ENCODE measurements at places on chromosomes 11 and 22.
A peak's percentile ranks its signal among the peaks of the same experiment; 100 is the strongest.

- no peak for DNase-seq
Observed at GRCh38 chr11:93526346-93526633, 16.9 kb downstream of the SMCO4 start.

DNA sequence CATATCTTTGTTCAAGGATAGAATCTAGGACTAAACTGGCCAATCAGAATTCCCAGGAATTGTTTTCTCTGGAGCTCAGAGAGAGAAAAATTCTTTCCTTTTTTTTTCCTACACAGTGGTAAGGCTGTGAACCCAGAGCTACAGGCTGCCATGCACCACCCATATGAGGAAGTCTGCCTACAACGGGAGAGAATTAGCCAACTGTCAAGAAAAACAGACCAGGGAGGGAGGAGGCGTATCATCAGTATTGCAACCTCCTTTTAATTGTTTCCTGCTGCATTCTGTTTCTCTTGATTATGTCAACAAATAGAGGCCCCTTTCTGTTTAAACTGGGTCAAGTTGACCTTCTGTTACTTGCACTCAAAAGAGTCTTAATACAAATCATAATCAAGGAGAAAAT, 176.5 kb upstream of the UBASH3B start:
- no peak for DNase-seq

DNA sequence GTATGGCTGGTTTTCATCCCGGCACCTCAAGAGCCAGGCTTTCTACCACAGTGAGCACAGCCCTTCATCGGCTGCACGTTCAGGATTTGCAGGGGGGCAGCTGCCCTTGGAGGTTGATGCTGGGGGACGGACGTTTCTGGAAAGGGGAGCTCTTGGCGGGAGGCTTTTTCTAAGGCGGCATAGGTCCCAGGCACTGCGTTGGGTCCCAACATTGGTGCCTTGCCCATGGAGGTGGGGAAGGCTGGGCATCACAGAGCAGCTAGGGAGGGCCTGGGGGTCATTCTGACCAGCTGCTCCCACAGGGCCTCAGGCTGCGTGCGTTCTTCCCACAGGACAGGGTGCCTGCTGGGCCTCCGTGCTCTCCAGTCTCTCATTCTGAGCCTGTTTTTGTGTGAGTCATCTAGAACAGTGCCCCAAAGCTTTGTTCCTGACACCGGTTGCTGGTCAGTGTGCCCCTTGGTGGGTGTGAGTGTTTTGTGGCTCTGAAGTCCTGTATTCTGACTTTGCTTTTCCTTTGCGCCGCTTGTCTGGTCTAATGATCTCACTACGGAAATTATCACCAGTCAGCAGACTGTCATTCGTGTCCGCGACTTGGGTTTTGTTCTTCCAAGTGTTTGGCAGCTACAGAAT, 275.9 kb downstream of the TBC1D22A start:
- DNase-seq: no peak

- no peak for DNase-seq
Observed at GRCh38 chr11:90134478-90135003, at the start of gene NAALAD2. Gene NAALAD2, plus strand, starts transcription at chr11:90134663. Its CDS starts 96 bp downstream, at chr11:90134759.

DNA sequence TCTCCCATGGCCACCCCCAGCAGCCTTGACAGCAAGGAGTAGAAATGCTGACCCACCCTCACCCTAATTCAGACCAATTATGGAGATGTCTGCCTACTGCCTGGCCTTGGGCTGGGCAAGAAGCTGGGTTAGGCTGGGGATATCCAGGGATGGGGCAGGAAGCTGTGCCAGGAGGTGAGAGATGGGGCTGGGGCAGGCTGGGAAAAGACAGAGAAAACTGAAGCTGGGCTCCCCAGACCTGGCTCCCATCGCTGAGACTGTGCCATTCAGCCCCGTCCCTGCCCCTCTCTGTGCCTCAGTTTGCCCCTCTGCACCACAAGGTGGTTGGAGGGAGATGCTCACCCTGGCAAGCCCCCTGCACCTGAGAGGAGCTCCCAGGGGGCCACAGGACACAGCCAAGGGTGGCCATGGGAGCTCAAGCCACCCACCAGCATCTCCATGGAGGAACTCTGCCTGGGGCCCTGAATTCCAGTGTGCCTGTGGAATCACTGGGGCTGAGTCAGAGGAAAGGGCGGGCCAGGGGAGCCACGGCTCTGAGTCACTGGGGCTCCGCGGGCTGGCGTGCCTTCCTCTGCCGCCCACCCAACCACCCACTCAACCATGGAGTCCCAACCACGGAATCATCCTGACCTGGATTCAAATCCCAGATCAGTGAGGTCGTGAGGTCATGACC, 6.0 kb upstream of the CARD10 start:
- DNase-seq: no peak

- DNase-seq: no peak
Observed at GRCh38 chr11:18091731-18092130, 14.2 kb downstream of the SAAL1 start.

GRCh38 chr22:20569059-20570058, 61.9 kb downstream of the MED15 start:
- DNase-seq: peak; percentile 94

GRCh38 chr11:20536365-20536764, 63.0 kb upstream of the SLC6A5 start:
- no peak for DNase-seq

GRCh38 chr11:108966206-108966605, 301.3 kb downstream of the DDX10 start:
- no peak for DNase-seq

DNA sequence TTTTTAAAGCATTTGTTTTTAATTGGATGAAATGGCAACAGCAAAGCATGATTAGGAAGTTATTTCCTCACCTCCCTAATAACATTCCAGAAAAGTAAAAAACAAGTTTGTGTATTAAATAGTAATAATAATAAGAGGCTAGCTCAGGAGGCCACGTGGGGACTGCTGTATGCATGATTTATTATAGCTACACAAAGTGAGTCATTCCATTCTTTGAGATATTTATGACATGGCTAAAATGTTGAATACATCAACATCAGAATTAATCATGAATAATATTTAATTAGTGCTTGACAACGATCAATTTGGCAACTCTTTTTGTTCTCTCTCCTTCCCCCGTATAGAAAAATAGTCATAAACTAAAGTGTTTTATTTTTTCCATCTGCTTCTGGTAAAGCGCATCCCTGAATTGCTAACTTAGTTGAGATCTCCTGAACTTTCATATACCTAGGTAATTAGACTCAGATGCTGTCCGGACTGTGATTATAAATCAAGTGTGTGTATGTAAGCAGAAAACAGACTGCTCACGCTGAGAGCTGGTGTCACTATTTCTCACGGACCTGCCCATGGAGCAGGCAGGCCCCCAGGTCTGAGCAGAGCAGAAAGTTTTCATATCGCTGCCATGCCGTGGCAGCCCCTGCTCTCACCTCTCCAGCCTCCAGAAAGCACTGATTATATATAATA, 125.7 kb downstream of the WT1 start:
- DNase-seq: no peak

GRCh38 chr11:6603287-6604080, at the start of the genes ILK and RRP8:
Gene ILK, plus strand, starts transcription at chr11:6603774. Its CDS starts 498 bp downstream, at chr11:6604272.
Gene RRP8, minus strand, starts transcription at chr11:6603616. Its CDS starts 114 bp downstream, at chr11:6603502.
- DNase-seq: peak; percentile 81

- no peak for DNase-seq
Observed at GRCh38 chr11:31110830-31111229, 258.7 kb downstream of the DCDC1 start.

DNA sequence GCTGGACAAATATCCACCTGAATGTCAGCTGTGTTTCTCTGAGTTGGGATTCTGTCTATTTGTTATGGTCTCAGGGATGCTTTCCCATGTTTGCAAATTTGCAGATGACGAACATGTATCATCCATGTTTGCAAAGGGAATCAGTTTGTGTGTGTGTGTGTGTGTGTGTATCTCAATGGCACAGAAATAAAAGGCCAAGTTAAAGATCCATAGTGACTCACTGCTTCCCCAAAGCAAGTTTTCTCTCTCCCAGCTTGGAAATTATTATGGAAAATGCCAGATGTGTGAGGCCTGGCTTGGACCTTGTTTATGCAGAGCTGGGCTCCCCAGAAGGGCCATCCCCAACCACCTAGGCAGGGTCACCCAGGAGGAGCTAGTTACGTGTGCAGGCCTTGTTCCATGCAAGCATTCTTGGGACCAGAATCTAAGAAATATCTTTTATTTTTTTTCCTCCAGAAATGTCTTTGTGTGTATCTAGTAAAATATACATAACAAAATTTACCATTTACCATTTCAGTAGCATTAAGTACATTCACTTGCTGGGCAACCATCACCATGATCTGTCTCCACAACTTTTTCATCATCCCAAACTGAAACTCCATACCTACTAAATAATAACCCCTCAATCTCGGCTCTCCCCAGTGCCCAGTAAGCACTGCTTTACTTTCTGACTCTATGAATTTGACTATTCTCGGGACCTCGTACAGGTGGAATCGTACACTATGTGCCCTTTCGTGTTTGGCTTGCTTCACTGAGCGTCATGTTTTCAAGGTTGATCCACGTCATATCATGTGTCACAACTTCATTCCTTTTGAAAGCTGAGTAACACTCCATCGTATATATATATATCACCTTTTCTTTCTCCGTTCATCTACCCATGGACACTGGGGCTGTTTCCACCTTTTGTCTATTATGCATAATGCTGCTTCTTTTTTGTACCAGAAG, 56.6 kb upstream of the WNT7B start:
- DNase-seq: no peak

- DNase-seq: no peak
Observed at GRCh38 chr22:41902932-41903421, 11.9 kb downstream of the SHISA8 start.

DNA sequence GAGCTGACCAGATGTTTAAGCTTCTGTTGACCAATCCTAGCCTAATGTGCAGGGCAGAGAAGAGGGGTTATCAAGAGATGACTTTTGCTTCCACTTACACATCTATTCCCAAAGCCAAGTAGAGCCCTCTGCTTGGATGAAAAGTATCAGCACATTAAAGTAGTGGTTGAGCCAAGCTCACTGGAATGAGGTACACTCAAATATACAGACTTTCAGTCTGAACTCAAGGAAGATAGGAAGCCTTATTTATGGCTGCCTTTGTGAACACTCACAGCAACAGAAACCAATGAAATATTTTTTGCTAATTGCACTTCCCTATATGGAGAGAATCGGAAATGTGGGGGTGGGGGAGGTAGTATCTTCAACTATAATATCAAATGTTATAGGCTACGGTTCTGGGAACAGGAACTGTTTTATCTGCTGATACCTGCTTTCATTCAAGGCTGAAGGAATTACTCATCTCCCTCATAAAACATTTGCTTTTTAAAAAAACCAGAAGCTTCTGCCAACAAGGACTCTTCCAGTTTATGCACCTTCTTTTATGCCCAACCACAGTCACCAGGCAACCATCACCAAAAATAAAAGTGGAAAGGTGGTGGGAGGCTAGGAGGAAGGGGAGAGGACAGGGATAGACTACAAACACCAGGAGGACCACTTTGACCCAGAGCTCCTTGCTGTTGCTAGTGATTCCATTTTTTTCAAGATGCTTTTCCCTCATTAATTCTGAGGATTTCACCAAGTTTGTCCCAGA, 91.2 kb downstream of the CLPB start:
- no peak for DNase-seq

GRCh38 chr11:102712137-102712536, 6.6 kb upstream of the MMP27 start:
- no peak for DNase-seq

GRCh38 chr22:32917577-32918354, 116.3 kb downstream of the TIMP3 start:
- no peak for DNase-seq

DNA sequence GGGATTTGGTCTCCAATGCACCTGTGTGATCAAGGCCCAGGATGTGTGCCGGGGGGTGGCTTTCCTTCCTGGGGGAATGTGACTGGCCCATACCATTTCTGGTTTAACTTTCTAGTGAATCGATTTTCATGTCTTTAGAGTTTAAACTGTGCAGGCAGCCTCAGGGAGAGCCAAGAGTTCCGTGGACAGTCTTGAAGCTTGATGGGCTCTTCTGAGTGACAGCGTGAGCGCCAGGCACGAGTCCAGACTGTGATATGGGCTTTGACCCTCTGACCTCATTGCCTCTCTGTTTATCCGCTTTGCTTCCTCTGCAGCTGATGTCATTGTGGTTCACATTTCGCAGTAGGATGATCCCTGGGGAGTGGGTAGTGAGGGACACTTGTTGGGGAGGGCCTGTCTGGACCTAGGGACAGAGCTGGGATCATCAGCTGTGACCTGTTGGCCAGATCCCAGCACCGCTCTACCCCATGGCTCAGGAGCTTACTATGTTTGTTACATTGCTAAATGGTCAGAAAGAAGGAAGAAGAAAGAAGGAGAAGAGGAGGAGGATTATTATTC, 80.6 kb upstream of the CLDN5 start:
- no peak for DNase-seq

GRCh38 chr22:34334893-34335292, 414.6 kb upstream of the LARGE1 start:
- no peak for DNase-seq

- DNase-seq: no peak
Observed at GRCh38 chr11:69215216-69215615, 59.5 kb downstream of the SMIM38 start.

- DNase-seq: no peak
Observed at GRCh38 chr11:110977661-110978060, 265.4 kb upstream of the ARHGAP20 start.

- no peak for DNase-seq
Observed at GRCh38 chr11:74636630-74637184, 44.3 kb downstream of the POLD3 start.

- no peak for DNase-seq
Observed at GRCh38 chr11:30433831-30434230, 110.9 kb downstream of the ARL14EP start.

- no peak for DNase-seq
Observed at GRCh38 chr22:31363885-31364465, 17.8 kb upstream of the PATZ1 start.

DNA sequence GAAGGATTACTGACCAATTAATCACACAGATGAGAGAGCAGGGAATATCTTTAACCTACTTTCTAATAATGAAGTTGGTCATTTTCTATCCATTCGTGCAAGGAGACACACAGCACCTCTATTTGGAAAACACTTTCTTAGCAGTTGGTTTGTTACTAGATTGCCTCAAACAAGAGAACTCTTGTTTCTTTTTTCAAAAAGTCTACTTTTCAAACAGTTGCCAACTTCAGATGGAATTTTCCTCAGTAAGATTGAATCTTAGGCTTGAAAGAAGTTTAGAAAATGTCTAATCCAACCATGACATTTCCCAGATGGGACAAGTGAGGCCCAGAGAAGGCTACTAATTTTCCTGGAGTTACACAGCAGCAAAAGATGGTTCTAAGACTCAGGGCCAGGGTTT, 42.4 kb upstream of the SMTN start:
- DNase-seq: no peak

- DNase-seq: no peak
Observed at GRCh38 chr11:101584655-101585054, 848 bp upstream of the TRPC6 start.

DNA sequence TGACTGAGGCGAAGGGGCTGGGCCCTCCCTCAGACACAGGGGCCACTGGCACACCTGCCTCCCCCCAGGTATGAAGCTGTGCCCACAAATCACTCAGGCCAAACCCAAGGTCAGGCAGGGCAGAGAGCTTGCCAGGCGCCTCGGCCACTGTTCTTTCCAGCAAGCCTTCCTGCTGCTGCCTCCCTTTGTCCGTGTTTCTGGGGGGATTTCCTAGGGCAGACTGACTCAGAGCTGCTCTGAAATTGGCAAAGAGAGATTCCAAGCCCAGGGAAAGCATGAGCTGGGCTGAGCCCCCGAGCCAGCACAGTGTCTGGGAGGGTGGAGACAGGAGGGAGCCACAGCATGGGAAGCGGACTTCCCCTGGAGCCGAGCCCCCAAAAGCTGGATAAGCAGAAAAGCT, 33.2 kb downstream of the PPP2R1B start:
- no peak for DNase-seq
